ENCODE measurements at places on chromosomes 5 and 9.

- DNase-seq: no peak
Measured at GRCh38 chr5:160545832-160546231, 124.2 kb downstream of the PTTG1 start.

GRCh38 chr9:88816141-88816540, 175.1 kb upstream of the S1PR3 start:
- DNase-seq: no peak

DNA sequence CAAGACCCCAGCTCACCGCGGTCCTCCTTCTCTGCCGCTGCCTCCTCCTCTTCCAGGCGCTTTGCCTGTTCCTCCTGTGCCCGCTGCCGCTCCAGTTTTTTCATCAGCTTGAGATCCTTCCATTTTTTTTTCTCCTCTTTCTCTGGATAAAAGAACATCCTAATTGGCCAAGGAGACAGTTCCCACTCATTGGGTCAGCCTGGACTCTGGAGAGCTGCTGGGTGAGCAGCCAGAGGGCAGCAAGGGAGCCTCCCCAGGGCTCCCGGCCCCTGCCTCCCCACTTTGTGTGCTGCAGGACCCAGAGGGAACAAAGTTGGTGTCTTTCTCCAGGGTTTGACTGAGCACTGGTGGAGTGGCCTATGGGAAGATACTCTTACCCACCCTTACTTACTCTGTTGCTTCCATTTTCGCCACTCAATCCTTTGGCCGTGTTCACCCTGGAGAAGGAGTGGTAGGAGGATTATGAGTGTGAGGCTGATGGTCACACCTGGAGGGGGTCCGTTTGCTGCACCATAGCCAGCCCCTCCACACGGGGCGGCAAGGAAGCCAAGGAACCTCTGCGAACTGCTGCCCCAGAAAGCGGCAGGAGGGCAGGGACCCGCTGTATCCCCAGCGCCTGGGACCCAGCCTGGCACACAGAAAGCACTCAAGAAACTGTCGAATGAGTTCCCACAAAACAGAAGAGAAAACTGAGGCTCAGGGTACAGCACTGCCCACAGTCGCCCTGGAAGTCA, 708 bp downstream of the SPOUT1 start:
- DNase-seq: no peak

- no peak for DNase-seq
Measured at GRCh38 chr9:7613931-7614330, 185.6 kb downstream of the DMAC1 start.

- DNase-seq: no peak
Measured at GRCh38 chr9:106637486-106637885, 225.5 kb upstream of the ZNF462 start.

DNA sequence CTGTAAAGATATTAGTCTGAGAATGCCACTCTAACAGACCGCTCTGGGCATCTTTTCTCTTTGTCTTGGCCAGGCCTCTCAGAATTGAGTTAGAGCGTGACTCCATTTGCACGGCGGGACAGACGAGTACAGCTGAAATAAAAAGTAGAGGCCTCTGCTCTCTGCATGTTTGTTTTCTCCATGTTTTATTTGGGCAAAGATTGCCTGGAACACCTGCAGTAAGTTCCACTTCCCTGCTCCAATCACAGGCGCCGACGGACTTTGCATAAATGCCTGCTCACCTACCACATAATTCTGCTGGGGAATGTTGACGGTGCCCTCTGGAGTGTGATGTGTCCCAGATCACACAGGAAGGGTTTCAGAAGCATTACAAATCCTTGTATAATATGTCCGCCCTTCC, 10.6 kb downstream of the SPOCK1 start:
- no peak for DNase-seq

Measured in ascending aorta (tissue), 2 donors.